Stimulated activated CD8-positive, alpha-beta memory T cell treated with anti-CD3 and anti-CD28 coated beads, Interleukin-7, amount 100 ng/mL, for 24 hours (primary cell): ENCODE measurements at places on chromosomes 1 and 21.

DNA sequence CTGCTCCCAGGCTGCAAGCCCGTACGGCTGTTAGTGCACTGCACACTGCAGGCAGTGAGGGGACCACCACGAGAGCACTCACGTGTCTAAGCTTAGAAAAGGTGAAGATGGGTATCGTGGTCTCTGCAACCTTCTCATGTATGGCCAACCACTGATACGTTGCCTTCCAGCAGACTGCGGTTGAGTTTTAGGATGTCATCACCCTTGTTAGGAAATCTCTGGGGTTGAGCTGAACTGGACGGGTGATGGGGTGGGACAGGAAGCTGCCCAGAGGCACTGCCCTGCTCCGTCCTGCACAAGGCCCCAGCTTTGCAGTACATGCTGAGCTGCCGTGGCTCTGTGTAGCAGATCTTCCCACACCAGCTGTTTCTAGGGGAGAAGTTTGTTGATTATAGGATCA, 43.3 kb downstream of the FAAP20 start:
- no peak for DNase-seq

- no peak for DNase-seq
Observed at GRCh38 chr1:112169517-112169916, 180.0 kb upstream of the KCND3 start.

GRCh38 chr1:159707472-159708260, 6.7 kb downstream of the CRP start:
- DNase-seq: no peak

GRCh38 chr1:25433389-25434186, 2.9 kb downstream of the MACO1 start:
- DNase-seq: no peak

DNA sequence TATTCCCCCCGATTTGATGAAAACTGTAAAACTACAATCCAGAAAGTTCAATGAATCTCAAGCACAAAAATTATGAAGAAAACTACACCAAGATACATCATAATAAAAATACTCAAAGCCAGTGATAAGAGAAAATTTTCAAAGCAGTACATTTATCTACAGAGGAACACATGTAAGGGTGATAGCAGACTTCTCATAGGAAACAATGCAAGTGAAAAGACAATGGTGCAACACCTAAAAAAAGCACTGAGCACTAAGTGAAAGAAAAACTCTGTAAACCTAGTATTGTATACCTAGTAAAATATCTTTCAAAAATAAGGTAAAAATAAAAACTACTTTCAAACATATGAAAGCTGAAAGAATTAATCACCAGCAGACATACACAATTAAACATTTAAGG, 76.1 kb upstream of the IRF2BP2 start:
- DNase-seq: no peak

DNA sequence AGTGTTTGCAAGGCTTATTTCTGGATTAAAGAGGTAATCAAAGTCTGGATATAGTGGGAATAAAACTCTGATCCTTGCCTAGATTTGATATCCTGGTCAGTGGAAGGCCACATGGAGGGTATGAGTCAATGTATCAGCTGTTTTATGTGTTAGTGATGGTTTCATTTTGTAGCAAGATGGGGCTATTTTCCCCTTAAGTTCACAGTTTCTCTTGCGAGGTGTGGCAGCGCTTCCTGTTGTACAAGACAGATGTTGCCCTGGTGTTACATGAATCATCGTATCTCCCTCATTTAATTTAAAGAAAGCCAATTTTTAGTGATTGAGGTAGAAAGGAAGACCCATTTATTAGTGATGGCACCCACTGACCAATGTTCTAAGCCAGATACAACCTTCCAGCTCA, 220.2 kb downstream of the DUSP10 start:
- DNase-seq: no peak

DNA sequence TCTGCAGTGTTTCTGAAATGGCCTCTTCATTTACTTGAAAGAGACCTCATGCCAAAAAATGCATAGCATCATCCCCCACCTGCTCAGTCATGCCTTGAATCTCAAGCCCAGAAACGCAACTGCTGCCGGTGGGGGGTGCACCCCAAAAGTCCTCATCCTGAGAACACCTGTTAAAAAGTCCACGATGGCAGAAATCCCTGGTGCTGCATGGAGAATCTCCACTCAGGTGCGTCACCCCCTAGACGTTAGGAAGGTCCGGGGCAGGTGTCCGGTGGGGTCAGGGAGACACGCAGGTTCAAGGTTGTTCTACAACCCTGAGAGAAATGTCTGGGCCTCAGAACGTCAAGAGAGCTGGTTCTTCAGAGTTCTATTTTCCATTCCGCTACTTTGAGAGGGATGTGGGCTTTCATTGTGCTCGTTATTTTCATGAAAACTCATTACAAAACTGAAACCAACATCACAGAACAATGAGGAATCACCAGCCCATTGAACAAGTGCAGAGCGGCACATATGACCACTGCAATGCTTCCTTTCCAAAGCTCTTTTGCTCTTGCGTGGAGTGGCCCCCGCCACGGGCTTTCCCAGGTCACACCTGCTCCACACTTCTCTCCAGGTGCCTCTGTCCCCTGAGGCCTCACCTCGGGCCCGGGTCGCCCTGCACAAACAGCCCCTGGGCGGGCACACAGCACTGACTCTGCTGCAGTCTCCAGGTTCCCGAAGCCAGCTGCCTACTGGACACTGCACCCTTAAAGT, 201.9 kb downstream of the TOMM20 start:
- no peak for DNase-seq

GRCh38 chr1:39210649-39211048, 6.2 kb downstream of the MACF1 start:
- DNase-seq: no peak

GRCh38 chr21:44647222-44647552, 973 bp downstream of the KRTAP10-11 start:
- DNase-seq: no peak

GRCh38 chr1:51304360-51304759, 26.0 kb downstream of the TTC39A start:
- DNase-seq: no peak

GRCh38 chr21:28104346-28104745, 888.3 kb downstream of the LTN1 start:
- no peak for DNase-seq

- no peak for DNase-seq
Observed at GRCh38 chr1:110307239-110307974, 31.8 kb upstream of the RBM15 start.

GRCh38 chr1:25786887-25787759, 12.9 kb upstream of the SELENON start:
- no peak for DNase-seq

DNA sequence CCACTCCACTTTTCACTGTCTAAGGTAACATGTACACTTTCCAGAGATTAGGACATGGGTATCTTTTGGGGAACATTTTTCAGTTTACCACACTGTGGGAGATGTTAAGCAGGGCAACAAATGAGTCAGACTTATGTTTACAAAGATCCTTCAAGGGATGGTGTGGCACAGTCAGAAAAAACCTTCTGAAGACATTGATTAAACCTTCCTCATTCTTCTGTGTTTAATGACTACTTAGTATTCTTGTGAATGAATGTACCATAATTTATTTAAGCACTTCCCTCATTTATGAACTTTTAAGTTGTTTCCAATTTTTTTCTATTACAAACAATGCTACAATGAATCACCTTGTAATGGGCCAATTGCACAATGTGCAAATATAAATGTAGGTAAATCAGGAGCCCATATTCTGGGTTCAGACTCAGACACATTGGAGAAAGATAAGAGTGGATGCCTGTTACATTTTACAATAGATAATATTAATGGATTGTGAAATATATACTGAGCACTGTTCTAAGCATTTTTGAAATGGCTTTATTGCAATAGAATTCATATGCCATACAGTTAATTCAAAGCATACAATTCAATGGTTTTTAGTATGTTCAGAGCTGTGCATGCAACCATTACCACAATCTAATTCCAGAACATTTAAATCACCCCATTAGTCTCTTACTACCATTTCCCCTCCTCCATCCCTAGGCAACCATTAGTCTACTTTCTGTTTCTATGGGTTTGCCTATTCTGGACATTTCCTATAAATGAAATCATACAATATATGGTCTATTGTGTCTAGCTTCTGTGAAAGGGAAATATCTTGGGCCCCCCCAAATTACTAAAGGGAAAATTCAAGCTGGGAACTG, 1.9 kb upstream of the SFT2D2 start:
- no peak for DNase-seq

- no peak for DNase-seq
Observed at GRCh38 chr1:151158751-151159251, 2.4 kb downstream of the TNFAIP8L2 start.

GRCh38 chr1:70003211-70003908, 202.0 kb downstream of the LRRC40 start:
- no peak for DNase-seq

- no peak for DNase-seq
Observed at GRCh38 chr1:175200678-175201521, 8.3 kb upstream of the KIAA0040 start.

DNA sequence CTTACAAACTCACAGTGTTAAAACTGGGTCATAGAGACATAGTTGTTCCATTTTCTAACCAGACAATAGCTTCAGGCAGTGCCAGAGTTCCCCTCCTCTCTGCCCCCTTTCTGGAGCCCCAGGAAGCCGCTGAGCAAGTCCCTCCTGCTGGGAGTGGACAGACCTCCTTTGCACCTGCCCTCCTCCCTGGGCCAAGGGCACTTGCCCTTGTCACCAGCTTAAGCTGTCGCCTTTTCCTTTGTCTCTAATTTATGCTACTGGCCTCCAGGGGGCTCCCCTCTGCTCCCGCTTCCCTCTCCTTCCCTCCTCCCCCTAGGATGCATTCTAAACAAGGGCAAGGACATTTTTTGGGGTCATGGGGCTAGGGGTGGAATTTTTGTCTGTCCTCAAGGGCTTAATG, 182.4 kb downstream of the MIS18A start:
- DNase-seq: no peak

DNA sequence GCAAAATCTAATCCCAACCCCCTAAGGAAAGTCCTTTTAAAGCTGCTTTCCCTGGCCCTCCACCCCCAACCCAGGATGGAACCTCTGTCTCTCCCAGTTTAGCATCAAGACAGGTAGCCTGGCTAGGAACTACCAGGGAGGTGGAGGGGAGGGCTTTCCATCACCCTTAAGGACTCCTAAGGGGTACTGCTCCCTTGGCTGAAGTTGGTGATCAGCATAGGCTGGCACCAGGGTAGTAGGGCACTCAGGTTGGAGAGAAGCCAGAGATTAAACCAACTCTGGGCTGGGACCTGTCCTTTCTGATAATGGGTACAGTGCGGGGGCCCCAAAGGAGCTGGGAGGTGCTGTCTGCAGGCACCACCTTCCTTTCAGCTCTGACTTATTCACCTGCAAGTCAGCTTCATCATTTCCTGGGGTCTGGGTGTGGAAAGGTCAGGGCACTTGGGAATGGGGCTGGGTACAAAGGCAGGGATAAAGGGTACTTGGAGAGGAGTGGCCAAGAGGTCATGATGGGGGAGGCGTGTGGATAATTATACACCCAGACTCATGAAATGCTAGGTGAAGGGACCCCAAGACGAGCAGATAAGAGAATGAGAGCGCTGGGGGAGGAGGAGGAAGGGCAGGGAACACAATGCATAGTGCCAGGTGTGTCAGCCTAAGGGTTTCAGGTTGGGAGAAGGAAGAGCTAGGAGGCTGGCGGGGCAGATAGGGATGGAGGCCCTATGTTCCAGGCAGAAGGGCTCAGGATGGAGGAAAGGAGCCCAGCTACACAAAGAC, 1.2 kb downstream of the ARHGEF2 start:
- no peak for DNase-seq

GRCh38 chr1:209402697-209403096, 180.8 kb upstream of the CAMK1G start:
- no peak for DNase-seq

- DNase-seq: no peak
Observed at GRCh38 chr1:41615981-41616380, 131.5 kb upstream of the EDN2 start.

DNA sequence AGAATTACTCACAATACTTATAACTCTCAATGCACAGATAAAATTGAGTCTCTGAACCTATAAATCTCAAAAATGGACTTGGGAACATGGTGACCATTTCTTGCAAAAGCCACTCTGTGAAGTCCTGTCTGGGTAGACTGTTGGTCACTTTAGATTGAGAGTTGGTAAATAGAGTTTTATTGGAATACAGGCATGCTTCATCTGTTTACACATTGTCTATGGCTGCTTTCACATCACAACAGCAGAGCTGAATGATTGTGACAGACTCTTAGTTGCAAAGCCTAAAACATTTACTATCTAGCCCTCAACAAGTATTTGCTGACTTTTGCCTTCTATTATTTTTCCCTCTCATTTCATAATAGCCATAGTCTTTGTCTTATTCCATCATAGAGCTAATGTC, 24.1 kb upstream of the ASPM start:
- DNase-seq: no peak

GRCh38 chr1:112807117-112807516, 92.0 kb upstream of the PPM1J start:
- DNase-seq: no peak

- DNase-seq: no peak
Observed at GRCh38 chr1:193111641-193112090, 6.5 kb upstream of the GLRX2 start.

DNA sequence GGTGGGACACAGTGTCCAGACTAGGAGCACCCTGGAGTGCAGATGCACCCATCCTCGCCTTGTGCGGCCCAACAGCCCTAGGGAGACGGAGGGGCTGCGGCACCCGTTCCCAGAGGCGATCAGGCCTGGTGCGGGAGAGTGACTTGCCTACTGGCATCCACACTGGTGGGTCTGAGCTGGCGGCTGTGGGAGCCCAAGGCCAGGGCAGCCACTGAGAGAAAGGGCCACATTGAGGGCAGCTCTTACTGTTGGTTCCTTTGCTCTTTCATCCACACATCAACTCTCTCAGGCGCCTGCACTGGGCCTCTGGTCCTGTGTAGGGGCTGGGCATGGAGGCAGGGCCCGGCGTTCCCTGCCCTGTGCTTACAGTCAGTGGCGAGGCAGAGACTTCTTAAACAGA, 8.6 kb downstream of the PODN start:
- no peak for DNase-seq

DNA sequence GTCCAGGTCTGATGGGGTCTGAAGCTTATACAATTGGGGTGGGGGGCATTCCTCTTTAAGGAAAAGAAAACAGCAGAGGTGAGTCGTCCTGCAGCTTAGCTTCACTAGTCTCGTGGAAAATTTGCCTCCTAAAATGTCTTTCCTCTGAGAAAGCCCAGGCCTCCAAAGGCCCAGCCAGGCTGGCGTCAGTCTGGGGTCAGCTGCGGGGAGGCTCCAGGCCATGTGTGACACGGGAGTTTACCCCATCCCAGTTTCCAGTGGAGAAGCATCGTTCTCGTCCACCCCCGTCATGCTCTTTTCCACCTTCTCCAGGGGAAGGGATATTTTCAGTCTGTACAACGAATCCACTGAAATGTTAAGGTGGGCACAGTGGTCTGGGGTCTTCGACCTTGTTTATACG, 42.8 kb downstream of the B3GALT5 start:
- DNase-seq: no peak

DNA sequence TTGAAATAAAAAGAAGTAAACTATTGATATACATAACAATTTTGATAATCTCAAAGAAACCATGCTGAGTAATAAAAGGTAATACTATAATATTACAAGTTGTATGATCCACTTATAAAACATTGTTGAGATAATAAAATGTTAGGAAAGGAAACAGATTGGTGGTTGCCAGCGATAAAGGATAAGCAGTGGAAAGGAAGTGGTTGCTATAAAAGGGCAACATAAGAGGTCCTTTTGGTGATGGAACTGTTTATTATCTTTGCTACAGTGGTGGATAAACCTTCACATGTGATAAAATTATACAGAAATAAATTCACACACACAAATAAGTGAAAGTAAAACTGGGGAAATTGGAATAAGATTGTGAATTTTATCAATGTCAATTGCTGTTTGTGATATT, 15.1 kb downstream of the OR6F1 start:
- DNase-seq: no peak

GRCh38 chr1:242870966-242871365, 346.5 kb upstream of the PLD5 start:
- DNase-seq: no peak
